Upper lobe of left lung (tissue), 6 donors: ENCODE measurements at places on chromosomes 2 and 18. TPM values are rescaled to one million over a fixed set of nuclear protein-coding genes. Genes with fewer than 3 reads are reported as not detected.

DNA sequence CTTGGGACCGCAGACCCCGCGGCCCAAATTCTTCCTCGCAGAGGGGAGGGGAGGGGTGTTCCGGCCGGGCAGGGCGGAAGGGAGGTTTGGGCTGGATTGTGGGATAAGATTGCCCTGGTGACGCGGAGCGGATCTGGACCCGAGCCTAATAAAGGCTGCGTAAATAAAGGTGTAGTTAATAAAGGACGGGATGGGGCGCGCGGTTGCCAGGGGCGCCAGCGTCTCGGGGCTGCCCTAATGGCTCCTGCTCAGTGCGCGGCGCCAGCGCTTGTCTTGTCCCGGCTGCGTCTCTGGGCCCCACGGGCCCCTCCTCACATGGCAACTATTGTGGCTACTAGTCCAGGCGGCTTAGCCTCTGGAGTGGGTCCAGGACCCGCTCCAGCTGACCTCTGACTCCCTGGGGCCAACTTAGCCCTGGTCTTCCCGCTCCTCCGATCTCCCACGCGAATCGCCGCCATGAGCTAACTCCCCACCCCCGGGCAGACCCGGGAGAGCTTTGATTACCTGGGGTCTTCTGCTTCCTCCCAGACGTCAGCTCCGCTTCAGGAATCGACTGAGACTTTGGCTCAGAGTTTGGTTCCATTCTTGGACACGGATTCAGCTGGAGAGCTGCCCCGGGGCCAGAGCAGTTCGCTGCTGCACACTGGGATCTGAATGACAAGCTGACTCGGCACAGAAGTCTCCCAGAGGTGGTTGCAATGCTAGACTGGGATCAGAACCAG is 36.5 kb downstream of the SLC25A52 start:
- peak; percentile 84 for DNase-seq

DNA sequence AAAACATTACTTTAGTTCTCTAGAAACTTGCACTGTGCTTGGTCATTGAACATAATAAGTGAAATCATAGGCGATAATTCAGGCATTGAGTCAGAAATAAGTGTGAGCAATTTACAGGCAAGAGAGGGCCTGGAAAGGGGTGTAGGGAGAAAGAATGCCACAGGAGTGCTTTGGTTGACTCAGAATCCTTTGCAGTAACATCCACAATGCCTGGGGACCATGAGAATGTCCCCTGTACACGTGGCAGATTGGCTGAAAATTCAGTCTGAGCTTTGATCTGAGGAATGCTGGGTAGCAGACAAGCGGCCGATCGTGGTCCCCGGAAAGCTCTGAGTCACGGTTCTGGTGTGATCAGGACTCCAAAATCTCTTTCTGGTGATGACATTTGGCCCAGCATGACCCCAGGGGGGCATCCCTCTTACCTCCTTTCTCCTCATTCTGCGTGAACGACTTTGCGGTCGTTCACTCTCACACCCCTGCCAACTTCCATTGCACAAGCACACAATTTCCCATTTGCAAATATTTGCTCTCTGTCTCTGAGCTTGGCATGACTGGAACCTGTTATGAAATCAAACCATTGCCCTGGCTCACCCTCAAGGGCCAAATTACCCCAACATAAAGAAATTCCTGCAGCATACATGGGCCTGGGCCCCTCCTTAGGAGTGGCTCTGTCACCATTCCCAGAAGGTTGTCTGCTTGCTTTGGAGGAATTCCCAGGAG is 305.0 kb upstream of the EPAS1 start:
- DNase-seq = peak; percentile 78

ZNF521 gene
- 11.3 TPM for total RNA-seq

GRCh38 chr2:52498077-52498750 is 1269.4 kb upstream of the CHAC2 start:
- no peak for DNase-seq

- no peak for DNase-seq
Observed at GRCh38 chr2:201932511-201932910, 101.1 kb upstream of the FZD7 start.

- DNase-seq = no peak
Observed at GRCh38 chr2:191152482-191153240, 1.9 kb upstream of the STAT4 start.

TEKT4 gene
- 6.0 TPM for total RNA-seq

DNA sequence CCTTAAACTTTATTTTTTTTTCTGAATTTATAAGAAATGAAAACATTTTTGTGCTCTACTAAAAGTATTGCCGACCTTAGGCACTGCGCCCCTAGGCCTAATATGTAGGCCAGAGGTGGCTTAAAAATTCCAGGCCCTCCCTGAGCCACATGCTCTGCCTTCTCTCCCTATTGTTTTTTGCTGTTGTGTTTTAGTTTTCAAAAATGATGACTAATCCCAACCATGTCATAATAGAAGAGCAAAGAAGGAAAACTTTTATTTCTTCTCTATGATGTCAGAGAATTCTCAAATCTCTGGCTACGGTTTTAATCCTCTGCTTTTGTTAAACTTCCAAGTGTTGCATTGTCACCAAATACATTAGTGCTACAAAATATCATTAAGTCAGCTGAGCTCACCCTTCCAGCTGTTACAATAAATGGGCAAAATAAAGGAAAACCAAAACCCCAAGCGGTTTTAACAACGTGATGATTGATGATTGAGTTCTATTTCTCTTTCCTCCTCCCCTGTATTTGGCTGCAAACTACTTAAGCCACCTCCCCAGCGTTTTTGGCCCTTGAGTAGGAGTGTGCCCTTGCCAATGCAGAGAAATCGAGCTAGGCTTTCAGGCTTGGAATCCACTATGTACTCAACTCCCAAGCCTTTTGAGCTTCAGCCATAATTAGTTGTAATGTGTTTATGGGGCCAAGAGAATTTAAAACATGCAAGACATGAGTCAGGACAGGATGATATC is 163.5 kb upstream of the POU3F3 start:
- DNase-seq = no peak

SPP2 gene
- total RNA-seq = not detected

DNA sequence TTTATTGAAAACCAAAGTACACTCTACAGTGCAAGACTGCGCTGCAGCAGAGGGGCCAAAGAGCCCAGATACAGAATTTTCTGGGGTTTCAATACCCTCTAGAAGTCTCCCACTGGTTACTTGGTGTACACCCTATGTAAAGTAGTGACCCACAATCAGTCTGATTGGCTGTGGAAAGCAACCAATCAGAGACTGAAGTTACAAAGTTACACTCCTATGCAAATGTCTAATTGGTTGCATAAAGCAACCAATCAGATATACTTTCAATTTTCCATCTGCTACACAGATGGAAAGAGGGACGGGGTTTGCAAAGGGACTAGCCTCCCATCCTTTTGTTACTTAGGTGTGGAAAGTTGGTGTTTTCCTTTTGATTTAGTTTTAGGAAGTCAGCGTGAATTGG is 198.9 kb upstream of the SH3BP4 start:
- DNase-seq = no peak

TRIB2 gene
- 57.6 TPM for total RNA-seq

GRCh38 chr2:44802777-44803424 is 138.6 kb upstream of the SIX3 start:
- no peak for DNase-seq

RAD51AP2 gene
- total RNA-seq = not detected

GRCh38 chr2:70192516-70192915 is 1.7 kb upstream of the C2orf42 start:
- no peak for DNase-seq

FOXI3 gene
- not detected for total RNA-seq

- DNase-seq = peak; percentile 50
Observed at GRCh38 chr2:25671622-25672021, 1.8 kb downstream of the DTNB start.

GRCh38 chr2:210363261-210363660 is 48.3 kb upstream of the MYL1 start:
- DNase-seq = no peak

ANKRD30B gene
- not detected for total RNA-seq

- DNase-seq = no peak
Observed at GRCh38 chr2:47541848-47542450, 139.0 kb downstream of the MSH2 start.

INO80B gene
- 28.0 TPM for total RNA-seq

DNA sequence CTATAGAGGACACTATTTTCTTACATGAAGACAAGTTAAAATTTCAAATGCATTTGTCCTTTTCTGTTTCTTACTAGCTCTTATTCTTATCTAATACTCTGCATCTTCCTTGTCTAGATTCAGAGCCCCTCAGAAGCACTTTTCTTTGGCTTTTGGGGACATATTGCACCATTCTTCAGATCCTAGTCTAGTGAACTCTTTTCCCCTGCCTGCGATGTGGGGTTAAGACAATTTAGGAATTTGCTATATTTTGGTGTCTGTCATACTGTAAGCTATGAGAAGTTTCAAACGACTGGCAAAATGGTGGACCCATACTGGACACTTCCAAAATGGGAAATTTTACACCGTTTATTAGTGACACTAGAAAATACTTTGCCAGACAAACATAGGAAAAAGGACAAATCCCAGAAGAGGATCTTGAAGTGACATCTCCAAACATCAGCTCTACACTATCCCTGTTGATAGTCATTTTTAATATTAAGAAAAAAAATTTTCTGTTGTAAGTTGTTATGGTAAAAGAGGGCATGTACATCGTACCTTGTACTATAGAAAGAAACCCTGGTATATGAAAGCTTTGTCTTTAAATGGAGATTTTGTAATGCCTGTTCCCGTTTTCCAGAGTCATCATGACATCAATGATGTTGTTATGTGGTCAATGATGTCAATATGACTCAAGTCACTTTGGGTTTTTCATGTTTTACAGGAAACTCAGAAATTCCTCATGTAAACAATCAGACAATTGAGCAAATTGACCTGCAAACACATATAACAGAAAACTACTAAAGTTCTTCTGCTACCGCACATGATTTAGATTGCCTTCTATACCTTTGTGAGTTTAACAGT is 4.4 kb upstream of the KYNU start:
- no peak for DNase-seq

SERPINB5 gene
- not detected for total RNA-seq

CASP10 gene
- 21.1 TPM for total RNA-seq

- DNase-seq = no peak
Observed at GRCh38 chr2:118687192-118687591, 160.3 kb downstream of the EN1 start.

DAPL1 gene
- total RNA-seq = 0.43 TPM

YES1 gene
- 113 TPM for total RNA-seq

PCARE gene
- total RNA-seq = 0.15 TPM

DNA sequence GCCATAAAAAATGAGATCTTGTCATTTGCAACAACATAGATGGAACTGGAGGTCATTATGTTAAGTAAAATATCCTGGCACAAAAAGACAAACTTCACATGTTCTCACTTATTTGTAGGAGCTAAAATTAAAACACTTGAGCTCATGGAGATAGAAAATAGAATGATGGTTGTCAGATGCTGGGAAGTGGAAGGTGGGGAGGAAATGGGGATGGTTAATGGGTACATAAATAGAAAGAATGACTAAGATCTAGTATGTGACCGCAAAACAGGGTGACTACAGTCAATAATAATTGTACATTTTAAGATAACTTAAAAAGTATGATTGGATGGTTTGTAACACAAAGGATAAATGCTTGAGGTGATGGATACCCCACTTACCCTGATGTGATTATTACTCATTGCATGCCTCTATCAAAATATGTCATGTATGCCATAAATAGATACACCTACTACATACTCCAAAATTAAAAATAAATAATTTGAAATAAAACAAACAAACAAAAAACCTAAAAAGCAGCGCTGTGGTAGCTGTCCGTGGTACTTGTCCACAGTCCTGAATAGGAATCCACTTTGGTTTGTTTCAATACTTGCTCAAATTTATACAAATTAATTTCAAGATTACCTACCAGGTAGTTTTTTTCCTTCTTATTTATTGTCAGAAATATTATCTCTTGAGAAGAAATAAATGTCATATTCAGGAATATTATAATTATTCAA is 224.5 kb downstream of the DLGAP1 start:
- no peak for DNase-seq

GRCh38 chr2:43402452-43402937 is 176.1 kb upstream of the ZFP36L2 start:
- DNase-seq = no peak

GRCh38 chr2:20438334-20439192 is 8.3 kb upstream of the RHOB start:
- DNase-seq = peak; percentile 44

- DNase-seq = peak; percentile 36
Observed at GRCh38 chr2:20113004-20113796, 61.8 kb upstream of the LAPTM4A start.

EVA1A gene
- total RNA-seq = 63.5 TPM

KCNG2 gene
- total RNA-seq = not detected

CHPF gene
- total RNA-seq = 64.5 TPM

DNA sequence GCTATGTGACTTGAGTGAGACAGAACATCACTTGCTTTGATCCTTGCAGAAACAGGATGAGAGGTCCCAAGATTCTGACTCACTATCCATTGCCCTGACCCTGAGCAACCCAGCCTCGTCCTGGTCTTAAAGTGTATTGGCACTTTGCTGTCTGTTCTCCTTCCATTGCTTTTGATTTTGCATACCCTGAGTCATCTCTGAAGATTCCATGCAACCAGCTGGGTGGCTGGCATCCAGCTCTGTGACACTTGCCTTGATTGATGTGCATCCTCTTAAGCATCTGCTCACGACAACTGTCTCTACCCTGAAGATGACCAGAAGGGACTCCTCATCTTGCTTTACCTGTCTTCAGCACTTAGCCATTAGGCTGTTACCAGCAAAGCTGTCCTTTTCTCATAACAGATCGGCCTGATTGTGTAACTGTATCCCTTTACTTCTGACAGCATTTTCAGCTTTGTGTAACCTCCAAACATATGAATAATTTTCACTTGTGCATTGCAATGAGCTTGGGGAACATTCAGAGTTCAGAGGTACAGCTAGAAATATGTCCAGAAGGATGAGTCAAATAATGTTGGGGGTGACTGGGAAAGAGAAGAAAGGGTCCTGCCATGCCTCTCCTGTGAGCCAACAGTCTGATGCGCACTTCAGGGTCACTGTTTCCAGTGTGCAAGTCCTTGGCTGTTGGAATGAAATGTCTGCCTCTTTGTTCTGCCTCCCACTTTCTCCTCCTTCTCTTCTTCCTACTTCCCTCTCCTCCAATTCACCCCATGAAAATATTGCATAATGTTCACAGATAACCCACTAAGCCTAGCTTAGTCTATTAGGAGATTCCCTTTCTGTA is 249.7 kb upstream of the OSR1 start:
- no peak for DNase-seq

- DNase-seq = peak; percentile 92
Observed at GRCh38 chr2:222671259-222672067, at the start of gene MOGAT1. Gene MOGAT1, plus strand, starts transcription at chr2:222671658. Its CDS starts 128 bp downstream, at chr2:222671786.

DNA sequence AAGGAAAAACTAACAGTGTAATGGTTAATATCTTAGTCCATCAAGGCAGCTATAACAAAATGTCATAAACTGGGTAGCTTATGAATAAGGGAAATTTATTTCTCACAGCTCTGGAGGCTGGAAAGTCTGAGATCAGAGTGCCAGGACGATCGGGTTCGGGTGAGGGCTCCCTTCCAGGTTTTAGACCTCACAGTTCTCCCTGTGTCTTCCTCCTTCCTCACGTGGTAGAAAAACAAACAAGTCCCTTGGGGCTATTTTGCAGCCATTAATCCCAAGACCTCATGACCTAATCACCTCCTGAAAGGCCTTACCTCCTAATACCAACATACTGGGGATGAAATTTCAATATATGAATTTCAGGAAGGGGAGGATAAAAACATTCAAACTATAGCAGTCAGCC is 455.9 kb downstream of the CNTNAP5 start:
- no peak for DNase-seq
